ENCODE measurements at places on chromosomes 4 and X.

- no peak for DNase-seq
Measured at GRCh38 chr4:129146639-129147038, 50.7 kb downstream of the C4orf33 start.

- no peak for DNase-seq
Measured at GRCh38 chr4:74480267-74480666, 35.3 kb downstream of the AREG start.

GRCh38 chr4:142095886-142096605 lies 459.7 kb downstream of the IL15 start:
- no peak for DNase-seq

- DNase-seq = no peak
Measured at GRCh38 chr4:147780137-147780777, 48.4 kb downstream of the ARHGAP10 start.

DNA sequence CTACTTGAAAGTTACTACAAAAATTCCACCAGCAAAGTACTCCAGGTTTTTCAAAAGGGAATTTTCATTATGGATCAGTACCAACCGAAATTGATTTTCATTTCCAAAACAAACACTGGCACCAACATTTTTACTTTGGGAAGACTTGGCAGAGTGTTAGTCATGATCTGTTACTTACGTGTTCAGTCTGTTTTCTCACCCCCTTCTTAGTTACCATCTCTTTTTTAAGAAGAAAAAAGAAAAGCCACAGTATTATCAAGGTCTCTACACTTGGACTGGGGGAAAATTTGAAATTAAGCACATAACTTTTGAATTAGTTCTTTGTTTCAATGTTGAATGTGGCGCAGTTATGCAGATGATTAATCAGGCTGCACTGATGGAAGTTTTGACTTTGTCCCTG lies 27.5 kb downstream of the RBBP7 start:
- no peak for DNase-seq
